ENCODE measurements at places on chromosomes 11 and 22.

DNA sequence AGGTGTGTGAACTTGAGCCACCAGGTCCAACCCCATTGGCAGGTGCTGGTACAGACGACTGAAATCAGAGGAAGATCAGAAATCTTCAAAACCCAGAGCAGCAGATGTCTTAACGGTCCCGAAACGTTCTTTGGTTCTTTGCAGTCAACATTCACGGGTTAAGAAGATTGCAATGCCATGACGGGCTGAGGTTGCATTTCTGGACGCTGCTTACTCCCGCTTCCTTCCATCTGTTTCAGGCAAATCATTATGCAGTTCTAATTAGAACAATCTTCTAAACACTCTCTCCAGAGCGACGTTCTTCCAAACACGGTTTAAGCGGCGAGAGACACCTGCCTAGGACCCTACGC, 492 bp upstream of the LUZP2 start:
- peak; percentile 1 for DNase-seq

- no peak for DNase-seq
Measured at GRCh38 chr11:104238916-104239315, 75.0 kb upstream of the PDGFD start.

DNA sequence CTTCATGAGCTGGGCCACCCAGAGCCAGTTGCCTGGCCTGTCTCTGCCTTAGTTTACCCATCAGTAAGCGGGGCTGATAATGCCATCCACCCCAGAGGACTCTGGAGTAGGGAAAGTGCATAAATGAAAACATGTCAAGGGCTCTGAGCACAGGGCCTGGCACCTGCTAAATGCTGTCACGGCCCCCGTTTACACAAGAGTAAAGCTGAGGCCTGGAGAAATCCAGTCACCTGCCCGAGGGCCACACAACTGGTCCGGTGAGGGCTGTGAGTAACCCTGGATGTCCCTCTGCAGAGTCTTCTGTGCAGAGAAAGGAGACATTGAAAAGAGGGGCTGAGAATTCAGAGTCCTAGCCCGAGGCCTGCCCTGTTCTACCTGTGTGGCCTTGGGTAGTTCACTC, 110.6 kb upstream of the ANO1 start:
- DNase-seq, result no peak

- DNase-seq, result peak; percentile 87
Measured at GRCh38 chr11:46369458-46370152, 11.9 kb upstream of the MDK start.

- no peak for DNase-seq
Measured at GRCh38 chr22:32874976-32875375, 73.5 kb downstream of the TIMP3 start.

DNA sequence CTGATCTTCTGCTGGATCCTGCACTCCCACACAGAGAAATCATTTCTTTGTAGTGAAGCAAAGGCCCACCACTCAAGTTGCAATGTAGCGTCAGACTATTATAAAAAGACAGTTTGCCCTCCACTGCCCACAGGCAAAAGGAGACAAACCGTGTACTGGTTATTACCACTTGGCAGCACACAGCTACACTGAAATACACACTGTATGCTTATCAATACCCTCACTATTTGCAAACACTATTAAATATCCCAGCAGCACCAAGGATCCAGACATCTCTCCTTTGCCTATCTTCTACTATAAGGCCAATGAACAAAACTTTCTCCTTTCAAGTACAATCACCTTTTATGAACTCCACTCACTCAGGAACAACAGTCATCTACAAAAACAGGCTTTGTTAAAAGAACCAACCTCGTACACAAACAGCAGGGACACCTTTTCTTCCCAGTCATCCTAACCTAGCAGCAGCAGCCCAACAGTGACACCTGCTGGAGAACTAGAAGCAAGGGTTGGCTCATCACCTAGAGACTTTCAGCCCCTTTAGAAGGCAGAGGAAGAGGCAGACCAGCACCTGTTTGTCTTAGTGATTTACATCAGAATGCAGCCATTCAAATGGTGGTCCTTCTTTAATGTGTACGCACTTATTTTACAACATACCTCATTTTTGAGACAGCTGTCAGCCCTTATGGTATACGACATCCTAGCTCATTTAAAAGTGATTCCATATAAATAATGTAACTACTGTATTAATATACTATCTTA, 56.1 kb downstream of the AMBRA1 start:
- DNase-seq, result peak; percentile 83

GRCh38 chr11:24515632-24516031, 18.8 kb downstream of the LUZP2 start:
- DNase-seq, result no peak

DNA sequence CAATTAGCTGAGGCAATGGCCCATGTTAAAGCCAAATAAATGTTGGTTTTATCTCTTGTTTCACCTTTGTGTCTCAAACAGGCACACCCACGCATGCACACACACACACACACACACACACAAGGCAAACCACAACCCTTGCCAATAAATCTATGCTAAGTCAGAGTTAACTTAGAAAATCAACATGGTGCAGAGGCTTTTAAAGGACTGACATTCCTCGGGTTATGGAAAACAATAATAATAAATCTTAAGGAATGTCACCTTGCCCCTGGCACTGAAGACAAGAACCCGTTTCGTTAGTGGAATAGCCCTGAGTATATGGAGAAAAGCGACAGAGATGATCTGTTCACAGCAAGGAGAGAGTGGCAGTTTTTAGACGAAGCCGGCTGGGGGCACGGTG, 326.3 kb downstream of the NTM start:
- no peak for DNase-seq

- no peak for DNase-seq
Measured at GRCh38 chr11:119689302-119689701, 39.7 kb downstream of the NECTIN1 start.

DNA sequence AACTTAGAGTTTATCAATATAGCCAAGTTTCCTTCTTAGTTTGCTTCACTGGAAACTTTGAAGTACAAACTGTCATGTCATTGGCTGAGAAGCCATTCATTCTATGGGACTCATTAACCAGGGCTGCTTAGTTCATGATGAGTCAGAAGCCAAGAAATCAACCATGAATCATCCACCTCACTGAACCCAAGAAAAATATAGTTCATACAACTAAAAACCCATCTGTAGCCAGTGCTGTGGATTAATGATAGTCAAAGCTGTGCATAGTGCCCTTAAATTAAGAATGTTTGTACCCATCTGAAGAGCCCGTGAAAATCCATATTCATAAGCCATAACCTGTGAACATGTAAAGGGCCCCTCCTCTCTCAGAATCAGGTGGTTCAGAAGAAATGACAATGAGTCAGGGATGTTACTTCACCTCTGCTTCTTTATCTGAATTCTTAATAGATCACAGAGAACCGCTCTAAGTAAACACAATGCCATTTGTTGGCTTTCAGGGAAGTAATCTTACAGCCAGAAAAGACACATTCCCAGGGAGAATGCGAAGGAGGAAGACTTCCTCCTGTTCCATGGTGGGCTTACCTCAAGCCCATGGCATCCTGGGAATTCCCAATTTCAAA, 25.4 kb downstream of the MMP20 start:
- peak; percentile 79 for DNase-seq

DNA sequence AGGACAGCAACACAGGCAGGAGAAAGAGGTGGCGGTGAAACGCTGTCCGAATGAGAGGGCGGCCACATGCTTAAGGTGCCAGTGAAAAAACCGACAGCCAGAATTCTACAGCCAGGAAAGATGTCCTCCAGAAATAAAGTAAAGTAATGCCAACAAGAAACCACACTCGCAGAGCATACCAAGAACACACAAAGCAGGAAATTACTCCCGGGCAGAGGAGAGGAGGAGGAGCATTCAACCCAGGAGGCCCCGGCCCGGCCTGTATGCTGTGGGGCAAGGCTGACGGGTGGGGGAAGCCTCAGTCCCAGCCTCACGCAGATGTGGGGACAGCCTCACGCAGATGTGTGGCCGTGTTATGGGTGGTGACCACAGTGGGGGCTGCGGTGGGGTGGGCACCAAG, 28.0 kb downstream of the CHID1 start:
- DNase-seq, result no peak

DNA sequence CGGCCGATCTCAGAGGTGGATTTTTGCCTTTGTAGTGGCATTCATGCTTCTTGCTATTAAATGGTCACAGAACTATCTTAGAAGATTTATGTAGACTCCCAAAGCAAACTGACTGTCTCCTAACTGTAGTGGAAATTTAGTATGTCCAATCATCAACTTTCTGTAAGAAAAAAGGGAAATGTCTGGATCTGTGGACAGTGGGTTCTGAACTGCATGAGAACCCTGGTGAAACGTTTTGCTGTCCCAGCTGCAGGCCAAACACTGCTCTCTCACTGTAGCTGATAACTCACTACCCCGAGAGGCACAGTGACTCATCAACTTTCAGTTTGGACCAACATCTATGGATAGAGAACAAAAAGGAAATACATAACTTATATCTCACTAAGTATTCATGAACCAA, 387.1 kb downstream of the SOX6 start:
- DNase-seq, result peak; percentile 59

DNA sequence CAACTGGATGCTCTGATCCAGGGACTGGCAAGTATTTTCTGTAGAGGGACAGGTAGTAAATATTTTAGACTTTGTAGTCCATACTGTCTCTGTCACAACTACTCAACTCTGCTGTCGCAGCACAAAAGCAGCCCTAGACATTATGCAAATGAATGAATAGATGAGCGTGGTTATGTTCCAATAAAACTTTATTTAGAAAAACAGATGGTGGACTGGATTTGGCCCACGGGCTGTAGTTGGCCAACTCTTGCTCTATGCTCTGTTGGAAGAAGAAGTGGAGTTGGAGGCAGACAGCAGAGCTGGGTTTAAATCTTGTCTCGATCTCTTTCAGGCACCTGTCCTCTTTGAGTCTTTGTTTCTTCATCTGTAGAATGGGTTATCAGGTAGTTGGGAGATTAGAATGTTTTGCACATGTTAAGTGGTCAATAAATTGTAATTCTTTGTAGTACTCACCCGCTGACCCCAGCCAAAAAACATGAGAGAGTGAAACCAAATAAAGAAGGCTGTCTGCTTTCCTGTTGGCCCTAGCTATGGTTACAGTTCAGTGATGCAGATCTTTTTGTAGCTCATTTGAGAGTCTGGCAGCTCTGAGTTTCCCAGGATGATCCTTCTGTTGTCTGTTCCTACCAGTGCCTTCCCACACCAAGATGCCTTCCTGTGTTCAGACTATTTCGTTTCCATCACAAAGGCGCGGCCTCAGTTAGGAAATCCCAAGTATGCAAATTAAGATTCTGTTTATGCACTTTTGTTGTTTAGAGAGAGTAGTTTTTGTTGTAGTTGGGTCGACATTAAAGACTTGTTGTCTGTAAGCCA, 198.1 kb upstream of the SEZ6L start:
- no peak for DNase-seq

GRCh38 chr11:33083918-33084317, 44.5 kb downstream of the TCP11L1 start:
- DNase-seq, result no peak

GRCh38 chr11:27209562-27210005, 153.4 kb downstream of the CCDC34 start:
- DNase-seq, result peak; percentile 80

GRCh38 chr11:61707574-61707973, 27.4 kb downstream of the DAGLA start:
- no peak for DNase-seq

DNA sequence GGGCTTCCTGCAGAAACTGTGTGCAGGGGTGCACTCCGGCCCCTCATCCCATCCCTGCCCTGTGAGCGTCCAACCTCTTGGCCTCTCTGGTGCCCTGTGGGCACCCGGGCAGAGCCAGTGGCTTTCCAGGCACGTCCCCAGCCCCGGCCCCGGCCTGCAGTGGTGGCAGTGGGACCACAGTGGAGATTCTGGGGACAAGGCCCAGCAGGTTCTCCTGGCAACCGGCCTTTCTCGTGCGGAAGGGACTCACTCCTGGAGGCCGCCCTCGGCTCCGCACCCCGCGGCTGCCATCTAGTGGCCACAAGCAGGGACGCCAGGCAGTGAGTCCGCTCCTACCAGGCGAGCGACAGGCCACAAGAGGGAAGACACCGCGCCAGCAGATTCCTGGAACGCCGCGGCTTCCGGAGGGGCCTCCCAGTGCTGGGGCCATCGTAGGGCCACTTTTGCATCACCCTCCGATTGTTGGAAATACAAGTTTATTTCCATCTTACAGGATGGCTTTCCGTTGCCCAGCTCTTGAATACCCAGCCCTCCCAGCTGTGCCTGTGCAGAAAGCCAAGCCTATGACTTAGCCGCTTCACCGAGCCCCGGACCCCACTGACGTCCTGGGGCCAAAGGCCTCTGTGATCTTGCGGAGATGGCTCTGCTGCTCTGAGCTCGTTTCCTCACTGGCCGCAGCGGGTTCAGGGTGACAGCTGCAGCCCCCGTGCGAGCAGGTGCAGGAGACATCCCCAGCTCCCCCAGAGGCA, 357.3 kb downstream of the CTTN start:
- DNase-seq, result peak; percentile 96

- DNase-seq, result peak; percentile 91
Measured at GRCh38 chr11:72012897-72013721, 14.4 kb downstream of the IL18BP start.

DNA sequence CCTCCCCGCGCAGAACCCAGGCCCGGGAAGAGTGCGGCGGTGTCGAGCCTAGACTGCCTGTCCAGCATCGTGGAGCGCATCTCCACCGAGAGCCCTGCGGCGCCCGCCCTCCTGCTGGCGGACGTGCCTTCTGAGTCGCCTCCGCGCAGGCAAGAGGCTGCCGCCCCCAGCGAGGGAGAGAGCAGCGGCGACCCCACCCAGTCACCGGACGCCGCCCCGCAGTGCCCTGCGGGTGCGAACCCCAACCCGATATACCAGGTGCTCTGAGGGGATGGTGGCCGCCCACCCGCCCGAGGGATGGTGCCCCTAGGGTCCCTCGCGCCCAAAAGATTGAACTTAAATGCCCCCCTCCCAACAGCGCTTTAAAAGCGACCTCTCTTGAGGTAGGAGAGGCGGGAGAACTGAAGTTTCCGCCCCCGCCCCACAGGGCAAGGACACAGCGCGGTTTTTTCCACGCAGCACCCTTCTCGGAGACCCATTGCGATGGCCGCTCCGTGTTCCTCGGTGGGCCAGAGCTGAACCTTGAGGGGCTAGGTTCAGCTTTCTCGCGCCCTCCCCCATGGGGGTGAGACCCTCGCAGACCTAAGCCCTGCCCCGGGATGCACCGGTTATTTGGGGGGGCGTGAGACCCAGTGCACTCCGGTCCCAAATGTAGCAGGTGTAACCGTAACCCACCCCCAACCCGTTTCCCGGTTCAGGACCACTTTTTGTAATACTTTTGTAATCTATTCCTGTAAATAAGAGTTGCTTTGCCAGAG, 2.0 kb downstream of the MYOD1 start:
- no peak for DNase-seq

DNA sequence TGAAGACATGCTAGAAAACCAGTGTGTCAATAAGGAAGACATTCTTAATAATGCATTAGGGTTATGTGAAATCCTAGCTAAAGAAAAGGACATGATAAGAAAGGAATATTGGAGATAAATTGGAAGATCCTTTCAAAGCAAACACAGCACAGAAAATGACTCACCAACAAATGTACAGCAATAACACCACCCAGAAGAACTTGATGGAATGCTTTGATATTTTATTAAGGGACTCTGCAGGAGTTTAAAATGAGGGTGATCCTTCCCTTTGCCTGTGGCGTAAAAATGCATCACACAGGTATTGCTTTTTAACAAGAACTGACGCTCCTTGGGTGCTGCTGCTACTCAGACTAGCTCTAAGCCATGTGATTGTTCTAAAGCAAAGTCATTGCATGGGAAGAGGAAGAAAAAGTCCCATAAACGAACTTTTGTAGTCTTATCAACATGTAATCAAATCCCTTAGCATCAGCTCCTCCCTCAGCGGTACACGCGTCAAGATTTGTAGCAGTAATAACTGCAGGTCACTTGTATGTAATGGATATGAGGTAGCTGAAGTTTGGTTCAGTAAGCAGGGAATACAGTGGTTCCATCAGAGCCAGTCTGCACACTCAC, 48.4 kb upstream of the EED start:
- DNase-seq, result no peak
